NCI-H226 (cell line): ENCODE measurements at places on chromosomes 4 and X.
A peak's percentile ranks its signal among the peaks of the same experiment; 100 is the strongest.

DNA sequence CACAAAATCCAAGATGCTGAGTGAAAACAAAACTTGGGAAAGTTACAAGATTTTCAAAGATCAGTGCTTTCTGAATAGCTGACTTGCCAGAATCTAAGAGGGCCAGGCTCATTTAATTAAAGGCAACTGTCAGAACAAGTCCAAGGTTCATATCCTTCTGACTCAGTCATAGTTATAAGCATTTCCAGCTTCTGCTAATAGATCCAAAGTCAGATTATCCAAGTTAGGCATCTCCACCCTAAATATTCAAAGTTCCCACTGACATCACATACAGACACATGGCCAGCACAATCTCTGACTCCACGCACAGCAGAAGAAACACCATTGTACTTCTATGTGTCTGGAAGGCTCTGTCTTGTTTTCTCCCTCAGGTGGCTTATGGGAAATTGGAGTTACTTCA, 41.8 kb downstream of the GASK1B start:
- DNase-seq, result no peak

GRCh38 chr4:150089732-150090131, 11.5 kb downstream of the DCLK2 start:
- no peak for DNase-seq

GRCh38 chrX:36568946-36569345, 439.2 kb upstream of the FAM47C start:
- DNase-seq, result no peak

GRCh38 chr4:54553001-54553400, 104.8 kb upstream of the KIT start:
- no peak for DNase-seq

DNA sequence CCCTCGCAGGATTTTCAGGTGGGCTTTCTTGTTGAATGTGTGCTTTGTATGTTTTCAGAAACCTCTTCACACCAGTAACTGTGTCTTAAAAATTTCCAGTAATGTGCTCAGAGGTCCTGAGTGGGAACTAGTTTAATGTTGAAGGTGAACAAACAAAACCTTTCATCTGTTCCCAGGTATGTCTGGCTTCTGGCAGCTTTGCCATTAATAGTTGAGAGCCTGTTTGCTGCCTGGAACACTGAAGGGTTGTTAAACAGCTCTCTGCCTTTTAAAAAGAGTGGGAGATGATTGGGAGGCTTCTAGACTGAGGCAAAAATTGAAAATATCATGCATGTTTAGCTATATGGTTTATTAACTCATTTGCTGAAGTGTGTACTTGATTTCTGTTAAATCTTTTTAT, 161.2 kb upstream of the AGTR2 start:
- no peak for DNase-seq

- no peak for DNase-seq
Measured at GRCh38 chr4:139660568-139661043, 5.0 kb upstream of the MGST2 start.

DNA sequence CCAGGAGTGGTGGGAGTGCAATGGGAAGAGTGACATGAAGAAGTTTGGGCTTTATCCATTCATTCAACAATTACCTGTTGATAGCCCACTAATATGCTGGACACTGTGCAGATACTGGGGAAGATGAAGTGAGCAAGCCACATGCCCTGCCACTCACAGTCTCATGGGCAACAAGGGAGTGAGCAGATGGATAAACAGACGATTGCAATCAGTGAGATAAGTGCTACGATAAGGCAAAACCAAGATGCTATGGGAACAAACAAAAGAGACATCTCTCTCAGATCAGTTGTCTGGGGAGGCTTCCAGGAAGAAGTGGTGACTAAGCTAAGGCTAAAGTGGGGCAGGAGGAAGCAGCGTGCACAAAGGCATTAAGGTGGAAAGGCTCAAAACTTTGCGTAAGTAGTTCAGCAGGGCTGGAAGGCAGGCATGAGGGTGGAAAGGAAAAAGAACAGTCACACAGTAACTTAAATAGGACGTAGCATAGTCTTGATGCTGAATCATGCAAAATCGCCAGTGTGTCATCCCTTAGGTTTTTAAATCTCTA, 31.7 kb downstream of the GAB3 start:
- DNase-seq, result peak; percentile 19

DNA sequence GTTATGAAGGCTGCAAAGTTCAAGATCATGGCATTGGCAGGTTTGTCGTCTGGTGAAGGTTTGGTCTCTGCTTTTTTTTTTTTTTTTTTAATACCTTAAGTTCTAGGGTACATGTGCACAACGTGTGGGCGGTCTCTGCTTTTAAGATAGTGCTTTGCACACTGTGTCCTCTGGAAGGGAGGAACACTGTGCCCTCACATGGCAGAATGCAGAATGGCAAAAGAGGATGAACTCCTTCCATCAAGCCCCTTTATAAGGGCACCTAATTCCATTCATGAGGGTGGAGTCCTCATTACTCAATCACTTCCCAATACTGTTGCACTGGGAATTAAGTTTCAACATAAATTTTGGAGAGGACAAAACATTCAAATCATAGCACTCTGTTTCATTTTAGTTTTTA, 101.4 kb downstream of the GLRA2 start:
- DNase-seq, result no peak

GRCh38 chr4:15262396-15262795, 165.4 kb upstream of the C1QTNF7 start:
- DNase-seq, result no peak

- no peak for DNase-seq
Measured at GRCh38 chr4:166625018-166625637, 609.2 kb downstream of the SPOCK3 start.

DNA sequence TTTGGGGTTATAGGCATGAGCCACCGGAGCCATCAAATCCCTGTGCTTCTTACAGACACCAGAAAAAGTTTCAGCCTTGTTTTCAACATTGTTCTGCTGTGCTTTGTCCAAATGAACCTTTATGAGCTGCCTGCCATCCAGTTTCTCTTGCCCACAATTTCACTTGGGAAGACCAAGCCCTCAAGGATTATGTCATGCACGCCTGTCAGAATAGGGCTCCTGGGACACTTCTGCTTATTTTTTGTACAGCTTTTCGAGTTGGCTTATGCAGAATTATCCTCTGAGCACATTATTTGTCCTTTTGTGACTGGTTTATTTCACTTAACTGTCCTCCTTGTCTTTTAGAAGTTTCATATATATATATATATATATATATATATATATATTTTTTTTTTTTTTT, 16.2 kb downstream of the UBE2K start:
- no peak for DNase-seq

GRCh38 chrX:47836164-47837072, at the start of gene ZNF81:
ZNF81 (plus strand) TSS chrX:47836902; CDS start chrX:47846268, 9,366 bp downstream.
- DNase-seq, result peak; percentile 90

GRCh38 chr4:42404001-42404400, 6.7 kb downstream of the SHISA3 start:
- DNase-seq, result no peak

GRCh38 chrX:25206778-25207177, 191.0 kb upstream of the ARX start:
- no peak for DNase-seq

DNA sequence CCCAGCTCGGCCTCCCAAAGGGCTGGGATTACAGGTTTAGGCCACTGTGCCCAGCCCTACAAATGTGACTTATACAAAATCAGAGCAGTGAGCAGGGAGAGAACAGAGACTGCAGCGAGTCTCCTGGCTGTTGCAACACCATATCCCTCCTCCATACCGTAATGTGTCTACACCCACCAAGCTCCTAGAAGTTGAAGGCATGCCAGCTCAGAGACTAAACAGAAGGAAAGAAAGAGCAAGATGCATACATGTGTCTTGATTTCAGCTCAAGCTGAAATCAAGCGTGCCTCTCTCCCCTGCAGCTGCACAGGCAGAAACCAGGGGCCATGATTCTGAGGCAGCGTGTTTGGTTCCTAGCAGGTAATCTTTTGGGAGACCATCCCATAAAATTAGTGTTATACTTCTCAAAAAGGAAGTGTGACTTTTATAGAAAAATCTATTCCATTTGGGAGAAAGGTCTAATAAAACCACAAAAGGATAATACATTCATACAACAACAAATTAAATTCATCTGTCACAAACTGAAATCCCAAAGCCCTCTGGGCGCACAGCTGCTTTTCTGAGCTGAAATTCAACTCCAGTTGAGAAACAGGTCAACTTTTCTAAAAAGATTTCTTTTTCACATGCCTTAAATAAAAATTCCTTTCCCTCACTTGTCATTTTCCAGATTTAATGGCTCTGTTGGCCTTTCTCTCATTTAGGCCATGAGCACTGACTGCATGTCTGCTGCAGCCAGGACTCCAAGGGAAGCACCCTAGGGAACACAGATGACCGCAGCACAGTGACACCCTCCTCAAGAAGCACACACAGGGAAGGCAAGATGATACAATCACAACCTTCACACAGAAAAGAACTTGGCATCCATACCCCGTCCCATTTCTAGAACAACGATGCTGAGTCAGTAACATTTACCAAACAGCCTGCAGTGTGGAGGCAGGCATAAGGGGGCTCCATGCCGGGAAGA, 34.4 kb downstream of the AFAP1 start:
- DNase-seq, result peak; percentile 78

GRCh38 chrX:37815366-37815765, 32.0 kb downstream of the DYNLT3 start:
- DNase-seq, result no peak

GRCh38 chrX:150282953-150283352, 80.2 kb upstream of the MAMLD1 start:
- no peak for DNase-seq

DNA sequence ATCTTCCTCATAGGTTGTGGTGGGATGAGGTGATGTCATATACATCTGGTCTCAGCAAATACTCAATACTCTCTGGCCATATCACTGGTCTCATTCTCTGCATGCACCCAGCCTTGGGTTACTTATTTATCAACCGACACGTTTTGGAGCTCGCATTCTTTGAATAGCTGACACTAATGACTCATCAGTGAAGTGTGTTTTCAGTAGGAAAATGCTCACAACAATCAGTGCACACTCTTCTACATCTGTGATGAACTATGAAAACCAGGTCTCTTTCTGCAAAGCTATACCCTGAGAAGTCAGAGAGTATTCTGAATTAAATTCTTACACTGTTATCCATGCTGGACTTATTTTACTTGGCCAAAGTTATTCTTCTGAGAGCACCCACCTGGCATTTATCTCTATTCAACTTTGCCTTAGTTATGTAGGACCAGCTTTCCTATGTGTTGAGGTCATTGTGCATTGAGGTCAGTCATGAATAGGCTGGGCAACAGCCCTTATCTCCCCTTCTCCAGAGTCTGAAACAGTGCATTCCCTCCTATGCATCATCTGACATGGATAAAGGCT, 58.7 kb upstream of the DHX15 start:
- peak; percentile 79 for DNase-seq

DNA sequence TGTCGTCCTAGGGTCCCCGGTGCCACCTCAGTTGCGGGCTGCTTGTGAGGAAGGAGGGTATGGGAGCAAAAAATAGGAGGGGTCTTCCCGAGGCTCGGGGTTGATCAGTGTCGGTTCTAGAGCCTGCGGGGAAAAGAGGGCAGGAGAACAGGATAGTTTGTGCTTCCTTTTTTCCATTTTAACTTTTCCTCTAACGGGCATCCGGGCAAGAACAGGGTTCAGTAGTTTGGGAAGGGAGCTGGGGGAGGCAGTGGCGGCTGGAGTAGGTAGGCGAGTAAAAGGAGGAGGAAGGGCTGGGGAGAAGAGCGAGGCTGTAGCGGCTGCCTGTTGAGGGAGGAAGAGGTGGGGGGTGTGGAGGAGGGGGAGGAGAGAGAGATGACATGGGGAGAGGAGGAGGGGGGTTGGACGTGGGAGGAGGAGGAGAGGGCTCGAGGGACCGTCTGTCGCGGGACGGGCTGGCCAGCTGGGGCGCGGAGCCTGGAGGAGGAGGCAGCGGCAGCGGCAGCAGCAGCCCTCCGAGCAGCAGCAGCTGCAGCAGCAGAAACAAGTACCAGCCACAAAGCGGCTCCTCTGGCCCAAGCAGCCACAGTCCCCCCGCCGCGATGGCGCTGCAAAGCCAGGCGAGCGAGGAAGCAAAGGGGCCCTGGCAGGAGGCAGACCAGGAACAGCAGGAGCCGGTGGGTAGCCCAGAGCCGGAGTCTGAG, at the start of gene SLC16A2:
Gene SLC16A2, plus strand, starts transcription at position 458 of the 704 bp plus-strand sequence. Its CDS starts 145 bp downstream, at position 603.
- peak; percentile 29 for DNase-seq

DNA sequence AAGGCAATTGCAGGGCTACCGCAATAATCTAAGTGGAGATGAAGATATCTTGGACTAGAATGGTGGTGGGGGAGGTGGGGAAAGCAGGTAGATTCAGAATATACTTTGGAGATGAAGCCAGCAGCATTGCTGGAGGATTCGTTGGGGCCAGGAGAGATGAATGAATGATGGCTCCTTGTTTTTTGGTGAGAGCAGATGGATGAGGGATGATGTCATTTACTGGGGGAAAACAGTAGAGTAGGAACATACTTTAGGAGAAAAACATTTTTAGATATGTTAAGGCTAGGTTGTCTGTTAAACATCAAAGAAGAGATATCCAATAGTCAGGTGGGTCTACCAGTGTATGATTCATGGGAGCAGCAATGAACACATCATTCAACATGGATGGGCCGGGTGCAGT, 5.8 kb downstream of the CCDC110 start:
- no peak for DNase-seq

GRCh38 chr4:77852892-77853495, 9.6 kb upstream of the MRPL1 start:
- DNase-seq, result no peak

- DNase-seq, result no peak
Measured at GRCh38 chr4:172751550-172751949, 417.1 kb upstream of the GALNT7 start.

- no peak for DNase-seq
Measured at GRCh38 chr4:111330786-111331185, 707.9 kb upstream of the PITX2 start.

GRCh38 chrX:124098089-124098488, 136.6 kb downstream of the STAG2 start:
- DNase-seq, result no peak

- DNase-seq, result peak; percentile 52
Measured at GRCh38 chr4:48778431-48779094, 1.5 kb downstream of the FRYL start.

DNA sequence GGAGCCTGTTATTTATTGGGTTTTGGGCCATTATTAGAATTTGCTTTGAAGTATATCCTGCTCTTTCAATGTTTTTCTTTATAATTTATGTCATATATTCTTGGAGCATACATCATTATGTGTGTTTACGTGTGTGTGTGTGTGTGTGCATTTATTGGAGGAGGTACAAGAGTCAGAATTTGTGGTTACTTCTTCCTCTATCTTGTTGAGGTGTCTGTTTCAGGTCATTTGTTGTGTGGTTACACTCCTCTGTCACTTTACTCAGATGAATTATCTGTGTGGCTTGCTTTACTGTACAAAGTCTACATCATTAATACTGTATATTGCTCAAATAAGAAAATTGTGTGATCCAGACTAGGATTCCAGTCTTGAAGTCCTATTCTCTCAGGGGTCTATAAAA, 1957.4 kb upstream of the TENM3 start:
- DNase-seq, result no peak

DNA sequence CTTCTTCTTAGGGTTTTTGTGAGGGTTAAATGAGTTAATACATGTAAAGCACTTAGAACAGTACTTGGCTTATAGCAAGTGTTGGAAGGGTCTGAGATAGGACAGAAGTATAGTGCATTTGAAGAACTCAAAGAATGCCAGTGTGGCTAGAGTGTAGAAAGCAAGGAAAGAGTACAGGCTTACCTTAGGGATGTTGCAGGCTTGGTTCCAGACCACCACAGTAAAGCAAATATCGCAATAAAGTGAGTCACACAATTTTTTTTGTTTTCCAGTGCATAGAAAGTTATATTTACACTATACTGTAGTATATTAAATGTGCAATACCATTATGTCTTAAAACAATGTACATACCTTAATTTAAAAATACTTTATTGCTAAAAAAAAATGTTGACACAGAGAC, 41.3 kb downstream of the KIF4A start:
- no peak for DNase-seq

GRCh38 chrX:132015875-132016274, 7.2 kb upstream of the STK26 start:
- DNase-seq, result no peak
